Stomach (tissue), 19 donors: ENCODE measurements at places on chromosomes 16 and 17. TPM values are rescaled to one million over a fixed set of nuclear protein-coding genes. Genes with fewer than 3 reads are reported as not detected.

Gene ETV4
- 1.2 TPM for total RNA-seq

DNA sequence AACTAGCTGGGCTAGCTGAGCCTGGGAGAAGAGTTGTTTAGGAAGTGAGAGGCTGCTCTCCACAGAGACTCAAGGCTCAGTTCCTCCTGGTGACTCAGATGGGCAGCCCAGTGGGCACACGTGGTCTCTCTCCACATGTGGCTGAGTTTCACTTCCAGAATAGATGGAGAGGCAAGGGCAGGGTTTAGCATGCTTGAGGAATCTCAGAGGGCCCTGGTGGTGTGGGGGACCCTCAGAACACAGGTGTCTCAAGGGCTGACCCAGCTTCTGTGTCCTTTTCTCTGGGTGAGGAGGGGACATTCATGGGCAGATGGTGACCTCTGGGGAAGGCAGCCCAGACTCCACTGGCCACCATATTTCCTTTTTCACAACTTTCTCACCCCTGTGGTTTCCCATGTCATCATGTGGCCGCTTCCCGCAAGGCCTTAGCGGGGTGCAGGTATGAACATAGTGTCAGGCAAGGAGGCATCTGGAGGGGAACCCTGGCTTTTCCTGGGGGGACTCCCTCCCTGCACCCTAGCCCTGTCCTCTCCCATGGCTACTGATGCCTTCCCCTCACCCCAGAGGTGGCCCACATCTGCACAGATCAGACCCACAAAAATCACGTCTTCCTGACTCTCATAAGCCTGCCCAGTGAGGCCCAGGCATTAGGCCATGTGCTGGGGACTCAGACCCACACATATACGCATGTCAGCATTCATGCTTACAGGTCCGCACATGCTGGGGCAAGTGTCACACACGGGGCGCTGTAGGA lies 3.3 kb downstream of the GRN start:
- DNase-seq, result no peak

DNA sequence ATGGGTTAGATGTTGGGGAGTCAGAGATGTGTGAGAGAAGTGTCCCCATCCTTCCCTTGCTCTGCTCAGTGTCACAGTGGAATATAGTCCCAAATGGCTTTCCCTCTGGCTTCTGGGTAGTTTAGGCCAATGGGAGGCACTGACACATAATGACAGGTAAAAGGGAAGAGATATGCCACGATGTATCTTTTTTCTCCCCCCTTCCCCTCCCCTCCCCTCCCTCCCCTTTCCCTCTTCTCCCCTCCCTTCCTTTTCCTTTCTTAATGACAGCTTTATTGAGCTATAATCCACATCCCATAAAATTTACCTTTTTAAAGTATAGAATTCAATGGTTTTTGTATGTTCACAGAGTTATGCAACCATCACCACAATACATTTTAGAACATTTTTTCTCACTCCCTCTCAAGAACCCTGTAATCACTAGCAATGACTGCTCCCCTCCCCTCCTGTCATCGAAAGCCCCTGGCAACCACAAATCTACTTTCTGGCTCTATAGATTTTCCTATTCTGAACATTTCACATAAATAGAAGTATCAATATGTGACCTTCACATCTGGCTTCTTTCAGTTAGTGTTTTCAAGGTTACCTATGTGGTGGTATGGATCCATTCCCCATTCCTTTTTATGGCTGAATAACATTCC lies 617 bp upstream of the CCR7 start:
- DNase-seq, result peak; percentile 6

- no peak for DNase-seq
These were observed 104.3 kb upstream of the TNRC6C start for GRCh38 chr17:77854083-77854758.

- DNase-seq, result peak; percentile 30
These were observed 20.4 kb upstream of the SCIMP start for GRCh38 chr17:5254903-5255521.

- peak; percentile 88 for DNase-seq
These were observed 587 bp downstream of the PLD6 start for GRCh38 chr17:17205368-17206123.

DNA sequence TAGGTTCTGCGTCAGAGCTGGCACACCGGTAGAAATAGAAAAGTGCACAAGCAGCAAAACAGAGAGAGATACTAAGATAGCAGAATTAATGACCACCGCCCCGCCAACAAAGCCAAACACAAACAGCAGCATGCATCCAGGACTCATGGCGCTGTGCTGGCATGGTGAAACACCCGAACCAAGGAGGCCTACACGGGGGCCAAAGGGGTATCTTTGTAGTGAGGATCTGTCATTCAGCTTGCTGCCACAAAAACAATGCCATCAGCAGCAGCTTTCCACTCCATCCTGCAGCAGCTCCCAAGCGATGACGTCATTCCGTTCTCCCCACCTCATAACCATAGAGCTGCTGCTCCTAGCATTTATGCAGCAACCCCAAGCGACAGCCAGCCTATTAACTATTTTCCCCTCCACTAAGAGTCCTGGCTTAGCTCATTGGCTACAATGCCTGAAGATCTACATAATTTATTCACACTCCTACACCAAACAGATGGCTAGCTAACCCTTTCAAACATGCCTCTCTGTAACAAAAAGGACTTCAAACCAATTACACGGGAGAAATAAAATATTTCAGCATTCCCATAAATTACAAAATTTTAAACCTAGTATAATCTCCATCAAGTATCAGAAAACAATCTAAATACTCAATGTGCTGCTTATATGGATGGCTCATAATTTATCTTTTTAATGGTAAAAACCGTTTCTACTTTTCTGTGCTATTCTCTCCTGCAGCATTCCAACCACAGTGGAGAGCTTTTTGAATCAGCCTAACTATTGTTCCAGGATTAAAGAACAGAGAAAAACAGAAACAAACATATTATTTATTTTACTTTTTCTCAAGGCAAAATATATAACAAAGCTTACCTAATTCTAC lies 73.9 kb downstream of the SPAG9 start:
- peak; percentile 96 for DNase-seq

- DNase-seq, result peak; percentile 71
These were observed 5.7 kb upstream of the SLC38A8 start for GRCh38 chr16:84048270-84048669.

- peak; percentile 84 for DNase-seq
These were observed 58.6 kb upstream of the TNRC6A start for GRCh38 chr16:24670623-24671454.

DNA sequence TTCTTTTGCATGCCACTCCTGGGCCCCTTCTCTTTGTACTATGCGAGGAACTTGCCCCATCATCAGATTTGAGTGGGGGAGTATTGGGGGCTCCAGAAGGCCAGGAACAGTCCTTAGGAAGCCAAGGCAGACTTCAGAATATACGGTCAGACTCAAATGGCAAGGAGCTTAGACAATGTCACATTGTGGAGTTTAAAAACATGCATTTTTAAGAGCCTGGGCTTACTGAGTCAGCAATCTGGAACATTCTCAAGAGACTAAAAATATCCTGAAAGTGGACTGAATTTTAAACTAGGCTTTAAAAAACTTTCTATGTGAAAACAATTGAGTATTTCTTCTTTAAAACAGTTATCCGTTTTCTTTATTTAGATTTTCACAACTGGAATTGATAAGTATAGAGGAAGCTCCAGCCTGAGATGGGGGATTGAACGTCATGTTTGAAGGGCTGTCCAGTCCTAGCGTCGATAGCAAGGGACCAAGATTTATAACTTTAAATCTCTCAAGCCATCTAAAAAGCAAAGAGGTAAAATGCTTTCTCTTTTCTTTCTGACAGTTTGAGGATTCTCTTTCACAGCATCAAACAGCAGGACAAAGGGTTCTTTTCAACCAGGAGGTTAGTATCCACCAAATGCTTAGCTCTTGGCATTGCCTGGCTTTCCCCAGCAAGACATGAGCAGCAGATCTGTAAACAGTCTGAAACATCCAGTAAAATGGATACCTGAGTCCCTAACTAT lies 45.8 kb upstream of the CDRT4 start:
- DNase-seq, result no peak

- no peak for DNase-seq
These were observed 705 bp upstream of the CDRT4 start for GRCh38 chr17:15468126-15468525.

DNA sequence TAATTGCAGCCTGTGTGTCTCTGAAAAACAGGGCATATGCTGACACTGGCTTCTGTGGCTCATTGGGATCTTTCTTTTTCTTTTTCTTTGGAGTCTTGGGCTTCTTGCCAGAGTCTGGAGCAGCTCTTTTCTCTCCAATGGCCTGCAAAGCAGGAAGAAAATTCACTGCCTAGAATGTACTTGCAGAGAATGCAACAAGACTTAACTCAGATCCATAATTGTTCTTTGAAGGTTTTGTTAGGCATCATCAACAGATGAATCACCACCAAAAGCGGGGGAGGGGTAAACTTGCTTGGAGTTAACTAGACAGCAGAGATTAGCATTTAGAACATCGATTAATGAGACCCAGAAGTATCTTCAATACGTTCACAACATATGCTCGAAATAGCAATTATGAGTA lies 100.9 kb downstream of the TOX3 start:
- DNase-seq, result peak; percentile 45

Gene ANKRD40CL
- total RNA-seq, result 1.4 TPM

DNA sequence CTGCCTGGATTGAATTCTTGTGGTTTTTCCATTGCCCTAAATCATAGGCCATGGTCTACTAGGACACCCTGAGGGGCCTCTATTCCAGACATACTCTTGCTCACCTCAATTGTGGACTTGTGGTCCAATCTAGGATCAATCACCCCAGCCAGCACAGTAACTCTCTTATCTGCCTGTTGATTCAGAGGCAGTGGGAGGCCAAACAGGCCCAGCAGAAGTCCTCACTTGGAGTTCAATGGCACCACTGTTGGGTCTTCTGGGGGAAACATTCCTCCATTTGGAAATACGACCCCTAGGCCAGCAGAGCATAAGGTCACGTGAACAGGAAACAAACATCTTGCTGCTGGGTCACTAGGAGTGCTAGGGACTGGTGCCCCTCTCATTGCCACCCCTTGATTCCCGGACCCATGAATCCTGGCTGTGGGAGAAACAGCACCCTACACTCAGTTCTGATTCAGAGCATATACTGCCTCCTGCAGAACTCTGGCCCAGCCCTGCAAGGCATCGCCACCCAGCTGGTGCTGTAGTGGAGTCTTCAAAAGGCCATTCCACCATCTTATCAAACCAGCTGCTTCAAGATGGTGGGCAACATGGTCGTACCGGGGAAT lies 6.8 kb upstream of the NXN start:
- DNase-seq, result no peak

- no peak for DNase-seq
These were observed 467.1 kb downstream of the SOX9 start for GRCh38 chr17:72587773-72588511.

DNA sequence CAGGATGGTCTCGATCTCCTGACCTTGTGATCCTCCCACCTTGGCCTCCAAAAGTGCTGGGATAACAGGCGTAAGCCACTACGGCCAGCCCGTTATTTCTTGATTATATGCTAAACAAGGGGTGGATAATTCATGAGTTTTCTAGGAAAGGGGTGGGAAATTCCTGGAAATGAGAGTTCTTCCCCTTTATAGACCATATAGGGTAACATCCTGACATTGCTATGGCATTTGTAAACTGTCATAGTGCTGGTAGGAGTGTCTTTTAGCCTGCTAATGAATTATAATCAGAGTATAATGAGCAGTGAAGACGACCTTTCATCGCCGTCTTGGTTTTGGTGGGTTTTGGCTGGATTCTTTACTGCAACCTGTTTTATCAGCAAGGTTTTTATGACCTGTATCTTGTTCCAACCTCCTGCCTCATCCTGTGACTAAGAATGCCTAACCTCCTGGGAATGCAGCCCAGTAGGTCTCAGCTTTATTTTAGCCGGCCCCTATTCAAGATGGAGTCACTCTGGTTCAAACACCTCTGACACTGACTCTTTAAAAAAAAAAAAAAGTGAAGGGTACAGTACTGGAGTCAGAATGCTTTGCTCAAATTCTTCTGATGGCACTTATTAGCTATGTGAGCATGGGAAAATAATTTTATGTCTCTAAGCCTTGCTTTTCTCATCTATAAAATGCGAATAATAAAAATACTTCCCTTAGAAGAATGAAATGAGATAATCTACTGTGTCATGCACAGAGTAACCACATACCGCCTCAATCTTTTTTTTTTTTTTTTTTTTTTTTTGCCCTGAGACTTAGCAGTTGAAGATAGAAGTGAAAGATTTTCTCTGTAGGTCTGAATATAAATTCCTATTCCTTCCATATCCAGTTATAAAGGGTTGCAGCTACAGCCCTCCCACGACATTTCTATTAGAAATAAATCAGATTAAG lies 5.1 kb upstream of the CALCOCO2 start:
- DNase-seq, result no peak

DNA sequence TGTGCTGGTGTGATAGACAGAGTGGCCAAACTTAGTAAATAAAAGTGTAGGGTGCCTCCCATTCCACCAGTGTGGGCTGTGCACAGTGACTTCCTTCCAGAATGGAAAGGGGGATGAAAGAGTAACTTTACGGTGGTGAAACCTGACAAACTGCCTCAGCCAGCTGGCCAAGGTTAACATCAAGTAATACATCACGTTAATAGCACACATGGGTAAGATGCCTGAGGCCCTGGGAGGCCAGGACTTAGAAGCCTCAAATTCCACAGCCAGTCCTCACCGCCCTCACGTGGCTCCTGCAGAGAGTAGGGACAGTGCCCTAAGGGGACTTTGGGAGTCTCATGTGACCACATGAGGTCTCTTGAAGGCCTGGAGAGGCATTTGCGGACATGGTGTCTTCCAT lies 14.1 kb downstream of the RMI2 start:
- DNase-seq, result no peak

Gene TSNAXIP1
- total RNA-seq, result not detected

Gene ZACN
- not detected for total RNA-seq

GRCh38 chr17:19346351-19347255 lies 15.9 kb downstream of the B9D1 start:
- DNase-seq, result peak; percentile 61

Gene HAS3
- 10.3 TPM for total RNA-seq

Gene KRT23
- not detected for total RNA-seq

- no peak for DNase-seq
These were observed 12.0 kb upstream of the TRPV1 start for GRCh38 chr17:3621146-3621720.

DNA sequence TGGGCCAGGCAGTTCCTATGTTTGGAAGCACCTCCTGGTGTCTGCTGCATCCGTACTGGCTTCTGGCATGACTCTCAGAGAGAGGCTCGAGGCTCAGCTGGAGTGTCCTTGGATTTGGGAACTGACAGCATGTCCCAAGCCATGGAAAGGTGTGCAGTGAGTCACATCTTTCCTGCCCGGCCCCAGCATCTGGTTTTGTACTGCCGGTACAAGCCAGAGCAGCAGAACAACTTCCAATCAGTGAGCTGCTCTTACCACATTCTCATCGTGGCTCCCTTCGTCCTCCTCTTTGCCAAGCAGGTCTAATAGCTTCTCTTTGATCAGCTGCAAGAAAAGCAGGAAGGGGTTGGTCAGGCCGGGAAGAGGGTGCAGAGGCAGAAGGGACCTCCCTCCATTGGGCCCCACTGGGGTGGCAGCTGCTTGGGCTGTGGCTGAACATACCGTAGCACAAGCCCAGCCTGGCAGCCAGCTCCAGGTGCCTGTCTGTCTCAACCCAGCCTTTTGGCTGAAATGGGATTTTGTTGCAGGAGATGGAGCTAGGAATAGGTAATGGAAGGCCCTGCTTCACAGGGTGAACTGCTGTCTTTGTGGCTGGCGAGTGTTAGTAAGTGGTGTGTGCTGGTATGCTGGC lies 24.2 kb downstream of the SPACA3 start:
- no peak for DNase-seq
